ENCODE measurements at places on chromosomes 3 and 15. TPM values are rescaled to one million over a fixed set of nuclear protein-coding genes. Genes with fewer than 3 reads are reported as not detected.

The RARB gene
- total RNA-seq, result 14.7 TPM

The SH2D7 gene
- total RNA-seq, result not detected

The TUSC7 gene
- total RNA-seq, result not detected

The KIF23 gene
- 2.5 TPM for total RNA-seq

The ZMYND10 gene
- 14.2 TPM for total RNA-seq

DNA sequence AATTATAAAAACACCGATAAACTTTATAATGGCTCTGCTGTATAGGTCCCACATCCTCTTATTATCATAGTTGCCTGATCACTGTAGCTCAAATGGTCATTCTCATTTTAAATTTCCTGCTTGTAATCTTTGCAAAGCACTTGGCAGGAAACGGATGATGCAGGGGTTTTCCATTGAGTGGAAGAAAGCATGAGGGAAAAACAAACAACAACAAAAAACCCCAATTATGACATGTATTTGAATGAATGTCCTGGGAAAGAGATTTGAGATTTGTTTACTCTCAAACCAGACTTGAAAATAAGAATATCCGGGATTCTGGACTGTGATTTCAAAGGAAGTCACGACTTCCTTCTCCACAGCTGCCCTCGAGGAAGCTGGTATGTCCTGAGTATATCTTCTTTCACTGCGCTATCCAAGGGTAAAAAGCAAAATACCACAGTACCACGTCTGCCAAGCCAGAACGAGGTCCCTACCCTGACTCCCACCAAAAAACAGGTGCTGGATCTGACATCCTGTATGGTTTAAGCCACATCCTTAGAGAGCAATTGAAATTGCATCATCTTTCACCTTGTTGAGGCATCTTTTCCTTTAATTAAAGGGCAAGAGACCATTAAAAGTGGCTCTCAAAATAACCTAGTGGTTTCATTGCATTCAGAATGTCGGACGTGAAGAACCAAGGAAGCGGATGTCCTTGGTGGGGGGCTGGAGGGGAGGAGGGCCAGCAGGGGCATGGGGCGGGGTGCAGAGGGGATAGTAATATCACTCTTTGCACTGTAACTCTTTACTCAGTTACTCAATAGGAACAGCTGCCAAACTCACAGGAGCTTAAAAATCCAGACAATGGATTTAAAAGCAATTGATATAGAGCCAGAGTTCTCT lies 13.5 kb upstream of the TIPIN start:
- H3K4me1 ChIP-seq, result no peaks in the 10 kb centered on the region
- peak overlapping the region; percentile 57 for H3K4me3 ChIP-seq
- peak overlapping the region; percentile 23 for H3K27ac ChIP-seq
- DNase-seq, result no peak

DNA sequence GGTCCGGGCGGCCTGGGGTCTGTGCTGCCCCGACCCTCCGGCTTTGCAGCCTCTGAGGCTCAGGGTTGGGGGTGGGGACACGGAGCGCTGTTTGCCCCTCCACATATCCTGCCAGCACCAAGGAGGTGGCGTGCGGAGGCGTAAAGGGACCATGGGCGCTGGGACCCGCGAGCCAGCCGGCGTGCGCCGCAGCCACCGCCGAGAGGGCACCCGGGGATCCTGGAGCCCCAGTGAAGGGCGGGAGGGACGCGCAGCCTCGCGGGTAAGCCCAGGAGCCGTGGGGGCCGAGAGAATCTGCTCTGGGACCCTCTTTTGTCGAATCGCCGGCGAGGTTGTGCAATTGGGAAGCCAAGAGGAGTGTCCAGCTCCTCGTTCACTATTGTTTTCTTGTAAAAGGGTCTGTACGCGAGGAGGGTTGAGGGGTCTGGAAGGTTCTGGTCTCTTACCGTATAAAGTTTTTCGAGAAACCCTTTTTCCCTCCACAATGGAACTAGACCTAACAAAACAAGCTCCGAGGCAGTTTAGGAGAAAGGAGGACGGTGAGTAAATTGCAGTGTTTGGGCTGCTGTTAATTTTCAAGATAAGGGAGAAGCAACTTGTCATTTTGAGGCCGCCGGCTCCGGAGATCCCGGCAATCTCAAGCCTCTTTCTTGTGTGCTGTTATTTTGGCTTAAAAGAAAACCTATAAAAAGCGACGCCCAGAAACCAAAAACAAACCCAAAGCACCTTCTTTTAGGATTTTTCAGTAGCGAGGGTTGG lies 29.9 kb upstream of the ST3GAL6 start:
- no peaks in the 10 kb centered on the region for H3K36me3 ChIP-seq
- DNase-seq, result peak; percentile 67
- peak overlapping the region; percentile 89 for H3K27ac ChIP-seq
- no peaks in the 10 kb centered on the region for H3K27me3 ChIP-seq
- H3K4me1 ChIP-seq, result no peaks in the 10 kb centered on the region

DNA sequence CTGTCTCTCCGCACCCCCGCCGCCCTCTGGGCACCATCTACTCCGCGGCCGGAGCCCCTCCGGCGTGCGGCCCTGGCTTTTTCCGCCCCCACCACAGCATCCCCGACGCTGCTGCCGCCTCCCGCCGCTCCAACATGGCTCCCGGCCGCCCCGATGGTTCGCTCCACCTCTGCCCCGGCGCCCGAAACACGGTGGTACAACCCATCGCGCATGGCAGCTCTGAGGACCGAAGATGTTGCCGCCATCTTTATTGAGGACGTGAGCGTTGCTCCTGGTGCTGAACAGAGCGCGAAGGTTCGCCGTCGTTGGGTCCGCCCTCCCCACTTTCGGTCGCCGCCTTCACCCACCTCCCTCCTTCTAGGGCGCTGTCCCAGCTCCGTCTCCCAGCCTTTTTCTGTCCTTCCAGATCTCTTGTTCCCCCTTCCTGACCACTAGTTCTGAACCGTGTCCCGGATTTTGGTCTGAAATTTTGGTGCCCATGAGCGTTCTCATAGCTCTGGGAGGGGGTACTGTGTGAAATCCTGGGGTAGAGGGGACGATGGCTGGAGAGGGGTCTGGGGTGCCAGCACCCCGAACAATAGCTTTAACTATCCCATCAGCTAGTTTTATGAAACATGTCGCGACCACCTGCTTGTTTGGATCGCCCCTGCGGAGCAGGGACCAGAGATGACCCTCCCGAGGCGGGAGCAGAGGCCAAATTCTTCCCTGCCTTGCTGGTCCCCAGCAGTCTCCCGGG lies at the start of gene CELSR3:
TSS of gene CELSR3 (minus strand) at position 134 of the 736 bp plus-strand sequence. CDS start 252 bp downstream, outside the sequence.
- no peaks in the 10 kb centered on the region for H3K36me3 ChIP-seq
- peak; percentile 93 for DNase-seq
- no peaks in the 10 kb centered on the region for H3K4me1 ChIP-seq
- peak within 1 kb of the TSS; percentile 76 for H3K27ac ChIP-seq
- peak within 1 kb of the TSS; percentile 11 for H3K4me3 ChIP-seq
- H3K27me3 ChIP-seq, result no peaks in the 10 kb centered on the region

GRCh38 chr3:116318370-116318769 lies 126.9 kb downstream of the LSAMP start:
- no peak for DNase-seq
- H3K36me3 ChIP-seq, result no peaks in the 10 kb centered on the region
- H3K4me3 ChIP-seq, result no peak overlapping the region
- no peak overlapping the region for H3K27ac ChIP-seq

DNA sequence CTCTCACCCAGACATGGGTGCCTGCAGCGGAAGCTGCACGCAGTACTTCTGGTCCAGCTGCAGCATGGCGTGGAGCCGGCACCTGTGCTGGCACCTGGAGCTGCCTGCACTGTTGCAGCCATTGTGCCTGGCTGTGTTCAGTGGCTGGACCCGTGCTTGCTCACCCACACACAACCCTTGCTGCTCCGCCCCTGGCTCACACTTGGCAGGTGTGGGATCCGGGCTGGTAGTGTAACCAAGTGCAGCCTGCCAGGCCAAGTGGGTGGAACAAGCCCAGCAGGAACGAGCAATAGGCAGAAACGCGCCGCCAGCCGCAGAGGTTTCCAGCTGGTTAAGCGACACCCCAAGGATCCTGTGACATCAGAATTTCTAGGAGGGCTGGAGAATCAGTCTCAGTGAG lies 11.2 kb upstream of the SCAPER start:
- no peak overlapping the region for H3K4me3 ChIP-seq
- H3K27ac ChIP-seq, result no peak overlapping the region
- no peaks in the 10 kb centered on the region for H3K27me3 ChIP-seq
- DNase-seq, result no peak
- H3K36me3 ChIP-seq, result no peaks in the 10 kb centered on the region

DNA sequence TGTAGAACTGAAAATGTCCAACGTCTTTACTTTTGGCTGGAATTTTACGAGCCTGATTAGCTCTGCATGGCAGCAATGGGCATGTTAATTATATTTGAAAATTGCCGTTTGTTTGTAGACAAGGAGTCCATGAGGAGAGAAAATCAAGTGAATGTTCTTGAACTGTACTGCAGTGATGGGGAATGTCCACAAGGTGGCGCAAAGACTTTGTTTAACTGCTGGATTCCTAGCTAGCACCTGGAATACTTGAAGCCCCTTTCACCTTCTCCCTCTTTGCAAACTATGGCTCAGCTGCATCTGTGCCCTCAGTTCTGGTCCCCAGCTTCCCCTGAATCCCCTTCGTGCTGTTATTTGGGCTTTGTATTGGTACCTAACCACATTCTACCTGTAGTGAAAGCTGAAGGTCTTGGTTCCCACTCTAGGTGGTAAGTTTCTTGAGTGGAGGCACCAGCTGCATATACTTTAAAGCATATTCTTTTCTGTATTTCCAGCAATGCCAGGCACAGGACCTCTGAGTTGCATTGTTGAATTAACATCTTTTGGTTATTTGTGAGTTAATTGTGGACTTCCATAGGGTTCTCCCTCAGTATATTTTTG lies 25.3 kb downstream of the EXOG start:
- H3K4me3 ChIP-seq, result no peak overlapping the region
- H3K36me3 ChIP-seq, result no peaks in the 10 kb centered on the region
- no peaks in the 10 kb centered on the region for H3K27me3 ChIP-seq

- H3K27ac ChIP-seq, result peak overlapping the region; percentile 86
- no peak for DNase-seq
- H3K27me3 ChIP-seq, result no peaks in the 10 kb centered on the region
- H3K4me1 ChIP-seq, result peaks cover 4% of the 10 kb centered on the region
- no peak overlapping the region for H3K4me3 ChIP-seq
Observed at GRCh38 chr3:146223401-146224373, 27.2 kb downstream of the PLSCR4 start.

DNA sequence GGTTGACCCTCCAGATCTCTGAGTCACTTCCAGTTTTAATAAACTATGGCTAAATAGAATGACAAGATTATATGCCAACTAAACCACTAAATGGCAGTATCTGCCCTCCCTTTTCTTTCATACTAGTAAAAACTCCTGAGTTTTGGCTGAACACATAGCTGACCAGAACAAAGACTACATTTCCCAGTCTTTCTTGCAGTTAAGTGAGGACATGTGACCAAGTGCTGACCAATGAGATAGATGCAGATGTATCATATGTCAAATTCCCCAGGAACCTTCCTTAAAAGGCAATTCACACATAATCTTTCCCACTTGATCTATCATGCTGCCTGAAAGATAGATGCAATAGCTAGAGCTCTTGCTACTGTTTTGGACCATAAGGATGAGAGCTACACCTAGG lies 191.3 kb downstream of the SHOX2 start:
- no peak for DNase-seq
- H3K36me3 ChIP-seq, result no peaks in the 10 kb centered on the region
- H3K27me3 ChIP-seq, result no peaks in the 10 kb centered on the region
- H3K4me3 ChIP-seq, result no peak overlapping the region
- H3K4me1 ChIP-seq, result no peaks in the 10 kb centered on the region

GRCh38 chr15:73766598-73766997 lies 13.4 kb upstream of the INSYN1 start:
- H3K27me3 ChIP-seq, result no peaks in the 10 kb centered on the region
- DNase-seq, result no peak
- no peaks in the 10 kb centered on the region for H3K36me3 ChIP-seq
- H3K4me3 ChIP-seq, result no peak overlapping the region
- H3K4me1 ChIP-seq, result no peaks in the 10 kb centered on the region

GRCh38 chr3:73315706-73316105 lies 254.2 kb downstream of the EBLN2 start:
- no peak for DNase-seq
- no peaks in the 10 kb centered on the region for H3K36me3 ChIP-seq
- no peaks in the 10 kb centered on the region for H3K27me3 ChIP-seq
- no peak overlapping the region for H3K4me3 ChIP-seq

- H3K4me3 ChIP-seq, result no peak overlapping the region
- H3K27ac ChIP-seq, result no peak overlapping the region
- H3K27me3 ChIP-seq, result no peaks in the 10 kb centered on the region
- no peaks in the 10 kb centered on the region for H3K4me1 ChIP-seq
- no peaks in the 10 kb centered on the region for H3K36me3 ChIP-seq
Observed at GRCh38 chr15:77538027-77538451, 94.7 kb downstream of the LINGO1 start.

GRCh38 chr3:155188031-155188430 lies 105.5 kb downstream of the STRIT1 start:
- no peaks in the 10 kb centered on the region for H3K36me3 ChIP-seq
- H3K4me1 ChIP-seq, result no peaks in the 10 kb centered on the region
- H3K27me3 ChIP-seq, result no peaks in the 10 kb centered on the region
- H3K4me3 ChIP-seq, result no peak overlapping the region

- H3K27me3 ChIP-seq, result no peaks in the 10 kb centered on the region
- H3K27ac ChIP-seq, result no peak overlapping the region
- no peak for DNase-seq
- no peaks in the 10 kb centered on the region for H3K36me3 ChIP-seq
Observed at GRCh38 chr15:31957581-31957980, 72.7 kb upstream of the CHRNA7 start.

DNA sequence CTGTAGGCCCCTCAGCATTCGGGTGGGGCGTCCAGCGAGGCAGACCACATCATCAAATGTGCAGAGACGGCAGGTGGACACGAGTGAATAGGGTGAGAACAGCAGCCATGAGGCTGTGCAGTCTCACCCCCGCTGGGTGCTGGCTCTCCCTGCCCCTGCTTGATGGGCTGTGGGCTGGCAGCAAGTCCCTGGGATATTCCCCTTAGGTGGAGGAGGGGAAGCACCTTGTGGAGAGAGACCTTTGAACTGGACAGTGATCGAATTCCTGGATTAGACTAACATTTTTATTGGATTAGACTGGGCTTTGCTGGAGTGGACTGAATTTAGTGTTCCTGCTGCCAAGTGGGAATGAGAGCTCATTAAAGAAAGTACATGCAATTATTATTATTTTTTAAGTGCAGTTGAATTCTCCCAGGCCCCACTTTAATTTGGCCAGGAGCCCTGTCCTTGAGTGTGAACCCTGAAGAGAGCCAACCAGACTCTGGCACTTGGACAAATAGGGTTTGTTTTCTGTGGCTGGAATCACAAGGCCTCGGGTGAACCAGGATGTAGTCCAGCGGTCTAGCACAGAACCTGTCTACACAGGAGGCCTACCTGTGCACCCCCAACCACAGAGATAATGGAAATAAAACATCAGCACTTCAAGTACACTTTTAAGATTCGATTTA lies 193.1 kb downstream of the ABHD5 start:
- no peaks in the 10 kb centered on the region for H3K36me3 ChIP-seq
- no peak for DNase-seq
- H3K27me3 ChIP-seq, result no peaks in the 10 kb centered on the region
- no peak overlapping the region for H3K4me3 ChIP-seq
- peaks cover 2% of the 10 kb centered on the region for H3K4me1 ChIP-seq

DNA sequence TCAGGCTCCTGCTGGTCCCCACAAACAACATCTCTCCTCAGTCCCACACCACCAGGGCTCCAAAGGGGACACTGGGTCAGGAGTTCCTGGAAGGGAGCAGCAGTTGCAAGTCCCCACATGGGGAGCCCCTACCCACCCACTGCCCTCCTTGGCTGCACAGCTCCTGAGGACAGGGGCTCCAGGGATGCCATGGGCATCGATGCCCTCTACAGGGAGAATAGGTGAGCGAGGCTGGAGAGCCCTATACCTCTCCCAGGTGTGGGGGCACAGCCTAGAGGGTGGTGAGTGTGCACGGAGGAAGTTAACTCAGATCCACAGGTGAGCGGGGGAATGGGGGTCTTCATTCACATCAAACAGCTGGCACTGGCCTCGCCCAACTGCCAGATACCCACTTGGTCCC lies 141.2 kb upstream of the LINGO1 start:
- no peak overlapping the region for H3K4me3 ChIP-seq
- H3K36me3 ChIP-seq, result no peaks in the 10 kb centered on the region
- no peak overlapping the region for H3K27ac ChIP-seq
- no peaks in the 10 kb centered on the region for H3K4me1 ChIP-seq

Measured in kidney (tissue), 22 donors.